ENCODE measurements at places on chromosomes 12 and 14.

- DNase-seq, result peak; percentile 59
Observed at GRCh38 chr12:116222358-116222757, 55.1 kb downstream of the MED13L start.

- no peak for DNase-seq
Observed at GRCh38 chr12:5884866-5885265, 60.2 kb downstream of the ANO2 start.

DNA sequence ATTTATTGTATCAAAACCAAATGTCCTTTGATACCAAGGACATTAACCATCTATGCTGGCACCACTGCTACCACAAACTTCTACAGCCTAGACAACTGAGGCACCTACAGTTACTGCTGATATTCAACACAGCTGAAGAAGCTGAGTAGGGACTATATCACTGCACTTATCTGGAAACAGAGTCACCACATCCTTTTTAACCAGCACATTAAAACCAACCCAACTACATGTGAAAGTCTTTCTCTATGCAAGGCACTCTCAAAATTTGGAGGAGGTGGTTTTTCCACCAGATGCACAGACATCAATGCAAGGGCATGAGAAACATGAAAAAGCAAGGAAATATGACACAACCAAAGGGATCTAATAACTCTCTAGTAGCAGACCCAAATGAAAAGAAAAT is 7.7 kb upstream of the SFSWAP start:
- DNase-seq, result no peak

DNA sequence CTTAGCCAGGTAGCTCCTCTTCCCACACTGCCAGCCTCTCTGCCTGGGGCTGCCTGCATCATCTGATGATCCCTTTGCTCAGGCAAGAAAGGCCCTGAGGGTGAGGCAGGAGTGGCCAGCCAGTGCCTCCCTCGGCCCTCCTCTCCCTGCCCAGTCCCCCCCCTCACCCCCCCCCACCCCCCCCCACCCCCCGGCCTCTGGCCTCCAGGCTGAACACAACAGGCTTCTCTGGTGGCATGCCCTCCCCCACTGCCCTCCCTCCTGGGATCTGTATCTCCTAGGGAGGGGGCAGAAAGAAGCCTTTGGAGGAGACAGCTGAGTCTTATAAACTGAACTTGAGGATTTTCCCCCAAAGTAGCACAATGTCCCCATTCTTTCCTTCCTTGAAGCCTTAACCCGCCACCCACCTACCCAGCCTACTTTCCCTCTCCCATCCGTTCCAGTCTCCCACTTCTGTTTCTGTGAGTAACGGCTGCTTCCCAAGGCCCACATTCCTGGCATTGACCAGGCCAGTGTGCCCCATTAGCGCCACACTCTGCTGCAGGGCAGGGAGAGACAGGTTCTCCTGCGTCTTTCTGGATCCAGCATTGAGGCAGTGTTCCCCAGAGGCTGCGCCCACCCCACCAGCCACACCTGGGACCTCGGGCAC is 82.1 kb downstream of the B4GALNT3 start:
- no peak for DNase-seq

GRCh38 chr14:53539489-53540126 is 386.5 kb upstream of the DDHD1 start:
- DNase-seq, result peak; percentile 91
